ENCODE measurements at places on chromosomes 11 and 22.

GRCh38 chr11:14376920-14377319 lies 17.9 kb upstream of the RRAS2 start:
- no peak for DNase-seq

DNA sequence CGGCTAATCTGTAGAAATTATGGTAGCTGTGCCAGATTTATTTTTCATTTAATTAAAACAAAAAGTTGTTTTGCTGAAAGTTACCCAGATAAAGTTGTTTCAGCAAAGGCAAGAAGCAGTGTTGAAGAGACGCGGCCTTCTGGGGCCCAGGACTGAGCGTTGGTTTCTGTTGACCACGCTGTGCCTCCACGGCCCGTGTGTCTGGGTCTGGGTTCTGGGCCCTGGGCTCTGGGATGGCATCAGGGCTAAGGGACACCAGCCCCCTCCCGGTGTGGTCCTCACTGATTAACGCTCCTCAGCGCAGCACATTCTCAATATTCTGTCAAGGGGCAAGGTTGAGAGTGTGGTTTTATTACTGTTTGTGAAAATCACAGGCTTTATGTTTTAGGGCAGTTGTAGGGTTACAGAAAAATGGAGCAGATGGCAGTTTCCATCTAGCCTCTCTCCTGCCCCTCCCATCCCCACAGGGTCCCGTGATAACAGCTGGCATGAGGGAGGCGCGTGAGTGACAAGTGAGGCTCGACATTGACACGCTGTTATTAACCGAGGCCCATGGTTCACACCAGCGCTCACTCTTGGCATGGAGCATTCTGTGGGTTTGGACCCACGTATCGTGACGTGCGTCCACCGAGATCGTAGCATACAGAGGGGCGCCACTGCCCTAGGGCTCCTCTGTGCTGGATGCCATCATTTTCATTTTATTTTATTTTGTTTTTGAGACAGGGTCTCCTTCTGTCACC lies 1231.4 kb downstream of the BRD1 start:
- no peak for DNase-seq

- DNase-seq = peak; percentile 13
Observed at GRCh38 chr11:2770761-2771301, 71.0 kb upstream of the KCNQ1OT1 start.

DNA sequence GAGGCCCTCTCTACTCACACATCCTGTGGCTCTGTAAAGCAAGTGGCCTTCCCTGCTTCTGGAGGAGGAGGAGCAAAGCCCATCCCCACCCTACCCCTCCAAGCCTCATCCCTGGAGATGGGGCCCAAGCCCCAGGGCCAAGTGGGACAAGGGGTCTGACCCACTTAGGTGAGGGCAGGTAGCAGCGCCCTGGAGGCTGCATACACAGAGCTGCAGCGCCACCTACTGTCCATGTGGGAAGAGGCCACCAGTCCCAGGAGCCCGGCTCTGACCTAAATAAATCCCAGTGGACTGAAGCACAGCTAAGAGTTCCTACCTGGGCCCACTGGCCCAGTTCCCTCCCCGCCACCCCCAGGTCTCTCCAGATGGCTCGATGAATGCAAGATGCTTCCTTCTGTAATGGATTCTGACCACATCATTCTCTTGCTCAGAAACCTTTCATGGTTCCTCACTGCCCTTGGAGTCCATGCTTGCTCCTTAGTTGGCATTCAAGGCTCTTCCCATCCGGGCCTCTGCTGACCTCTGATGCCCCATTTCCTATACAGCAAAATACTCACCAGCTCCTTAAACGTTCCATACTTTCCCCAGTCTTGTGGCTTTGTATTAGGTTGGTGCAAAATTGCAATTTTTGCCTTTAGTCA lies 62.1 kb downstream of the THAP12 start:
- peak; percentile 83 for DNase-seq

DNA sequence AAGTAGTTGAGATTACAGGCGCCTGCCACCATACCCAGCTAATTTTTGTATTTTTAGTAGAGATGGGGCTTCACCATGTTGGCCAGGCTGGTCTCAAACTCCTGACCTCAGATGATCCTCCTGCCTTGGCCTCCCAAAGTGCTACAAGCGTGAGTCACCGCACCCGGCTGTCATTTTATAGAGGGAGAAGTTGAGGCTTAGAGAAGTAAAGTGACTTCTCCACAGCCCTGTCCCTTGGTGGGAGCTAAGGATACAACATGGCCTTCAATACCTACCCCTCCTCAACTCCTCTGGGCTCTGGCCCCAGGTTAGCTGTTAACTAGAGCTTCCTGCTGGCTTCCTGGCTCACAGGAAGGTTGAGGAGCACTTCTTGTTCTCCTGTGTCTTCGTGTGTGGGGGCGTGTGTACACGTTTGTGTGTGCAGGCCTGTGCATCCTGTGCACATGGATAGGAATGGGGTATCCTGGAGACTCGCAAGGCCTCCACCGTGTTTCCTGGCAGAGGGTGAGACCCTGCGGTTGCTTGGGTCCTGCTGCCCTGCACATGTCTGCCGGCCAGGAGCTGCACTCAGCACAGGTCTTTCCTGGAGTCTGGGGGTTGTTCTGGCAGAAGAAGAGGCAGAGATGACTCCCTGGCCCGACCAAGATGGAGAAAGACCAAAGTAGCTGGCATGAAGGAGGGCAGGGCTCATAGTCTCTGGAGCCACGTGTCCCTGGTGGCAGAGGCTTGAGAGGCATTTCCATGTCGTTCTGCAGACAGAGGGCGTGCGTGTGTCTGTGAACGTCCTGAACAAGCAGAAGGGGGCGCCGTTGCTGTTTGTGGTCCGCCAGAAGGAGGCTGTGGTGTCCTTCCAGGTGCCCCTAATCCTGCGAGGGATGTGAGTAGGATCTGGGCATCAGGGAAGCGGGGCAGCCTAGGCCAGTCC lies 2.4 kb downstream of the SIDT2 start:
- peak; percentile 89 for DNase-seq

GRCh38 chr11:119315131-119316015 lies 1.6 kb downstream of the MCAM start:
- peak; percentile 91 for DNase-seq

- DNase-seq = no peak
Observed at GRCh38 chr11:41459465-41460401, at the start of gene LRRC4C. Gene LRRC4C, minus strand, starts transcription at chr11:41459652.

DNA sequence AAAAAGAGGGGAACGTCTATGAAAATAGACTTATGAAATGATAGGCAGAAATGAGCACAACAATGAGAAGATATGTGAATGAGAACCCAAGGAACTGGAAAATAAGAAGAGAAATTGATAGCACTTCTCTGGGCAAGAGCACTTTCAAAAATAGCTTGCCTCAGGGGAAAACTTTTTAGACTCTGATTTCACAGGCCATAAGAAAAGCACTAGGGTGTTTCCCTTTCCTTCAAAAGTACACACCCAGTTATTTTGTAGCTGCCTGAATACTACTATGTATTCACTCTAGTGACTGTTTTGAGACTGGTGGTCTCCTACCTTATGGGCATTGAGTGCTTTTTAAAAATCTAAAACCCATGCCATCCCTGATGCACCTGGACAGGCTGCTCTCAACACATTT lies 172.3 kb upstream of the SOX6 start:
- DNase-seq = no peak

DNA sequence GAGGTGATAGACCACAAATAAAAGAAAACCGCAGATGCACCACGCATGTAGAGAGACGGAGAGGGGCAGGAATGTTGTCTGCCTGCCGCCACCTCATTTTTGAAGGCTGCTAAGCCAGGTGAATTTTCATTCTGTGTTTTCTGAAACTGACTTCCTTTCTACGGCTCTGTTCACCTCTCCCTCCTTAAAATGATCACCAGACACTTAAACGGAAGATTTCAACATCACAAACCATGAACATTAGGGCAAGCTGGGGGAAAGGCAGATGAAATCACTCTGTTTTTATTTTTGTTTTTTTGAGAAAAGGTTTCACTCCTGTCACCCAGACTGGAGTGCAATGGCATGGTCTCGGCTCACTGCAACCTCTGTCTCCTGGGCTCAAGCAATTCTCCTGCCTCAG lies 232.4 kb downstream of the MIAT start:
- DNase-seq = no peak

GRCh38 chr22:35752006-35752862 lies 34.6 kb downstream of the APOL5 start:
- no peak for DNase-seq

GRCh38 chr22:28788601-28789000 lies 11.8 kb downstream of the XBP1 start:
- DNase-seq = no peak

GRCh38 chr11:12150831-12151382 lies 40.5 kb downstream of the MICAL2 start:
- DNase-seq = no peak

DNA sequence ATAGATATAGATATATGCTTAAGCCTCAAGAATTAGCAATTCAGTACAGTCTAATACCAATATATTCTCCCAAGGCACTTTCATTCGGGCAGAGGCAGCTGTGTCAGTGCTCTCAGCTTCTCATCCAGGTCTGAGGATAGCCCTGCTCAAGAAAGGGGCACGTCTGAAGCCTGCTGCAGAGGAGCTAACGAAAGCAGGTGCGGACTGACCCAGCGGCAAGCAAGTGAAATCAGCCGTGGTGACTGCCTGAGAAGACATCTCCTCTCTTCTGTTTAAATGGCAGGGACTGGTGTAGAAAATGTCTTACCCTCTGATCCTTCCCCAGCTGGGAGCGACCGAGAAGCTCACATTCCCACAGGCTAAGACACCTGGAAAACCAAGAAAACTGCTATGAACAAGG lies 468.6 kb downstream of the BRD1 start:
- DNase-seq = no peak

- no peak for DNase-seq
Observed at GRCh38 chr11:116461789-116462188, 311.0 kb downstream of the BUD13 start.

DNA sequence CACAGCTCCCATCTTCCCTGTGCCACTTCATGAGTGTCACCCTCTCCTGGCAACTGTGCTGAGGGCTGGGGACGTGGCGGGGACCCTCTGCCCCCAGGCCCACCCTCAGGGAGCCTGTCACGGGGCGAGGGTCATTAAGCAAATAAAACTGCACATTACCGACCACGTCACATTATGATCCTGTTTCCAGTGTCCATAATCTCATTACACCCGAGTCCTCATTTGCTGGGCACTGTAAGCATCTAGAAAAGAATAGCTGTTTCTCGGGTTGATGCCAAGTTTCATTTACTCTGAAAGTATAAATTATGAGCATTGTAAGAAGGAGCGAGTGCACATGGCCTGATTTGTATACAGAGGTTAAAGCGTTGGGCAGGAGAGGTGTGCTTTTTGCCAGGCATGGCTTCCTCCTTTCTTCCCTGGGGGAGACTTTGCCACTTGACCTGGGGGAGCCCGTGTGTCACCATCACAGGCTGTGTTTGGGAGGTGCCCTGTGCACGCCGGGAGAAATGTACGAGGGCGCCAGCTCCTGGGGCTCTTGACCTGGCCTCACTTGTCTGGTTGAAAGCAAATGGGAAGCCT lies 50.5 kb downstream of the LRP5 start:
- DNase-seq = no peak

DNA sequence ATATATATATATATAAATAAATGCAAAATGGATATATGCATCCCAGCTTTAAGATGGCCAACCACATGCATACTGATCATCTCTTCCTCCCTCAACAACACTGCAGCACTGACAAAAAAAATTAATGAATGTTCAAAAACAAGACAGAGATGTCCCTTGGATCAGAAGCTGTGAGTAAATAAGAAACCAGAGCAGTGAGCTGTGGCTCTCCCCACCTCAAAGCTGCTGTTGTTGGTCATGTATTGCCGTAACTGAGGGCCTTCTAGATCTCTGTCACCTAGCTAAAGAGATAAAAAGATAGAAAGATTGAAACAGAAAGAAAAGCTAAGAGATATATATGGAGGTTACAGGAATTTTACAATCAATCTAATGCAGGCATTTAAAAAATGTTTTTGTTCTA lies 15.5 kb upstream of the TMEM135 start:
- DNase-seq = no peak

DNA sequence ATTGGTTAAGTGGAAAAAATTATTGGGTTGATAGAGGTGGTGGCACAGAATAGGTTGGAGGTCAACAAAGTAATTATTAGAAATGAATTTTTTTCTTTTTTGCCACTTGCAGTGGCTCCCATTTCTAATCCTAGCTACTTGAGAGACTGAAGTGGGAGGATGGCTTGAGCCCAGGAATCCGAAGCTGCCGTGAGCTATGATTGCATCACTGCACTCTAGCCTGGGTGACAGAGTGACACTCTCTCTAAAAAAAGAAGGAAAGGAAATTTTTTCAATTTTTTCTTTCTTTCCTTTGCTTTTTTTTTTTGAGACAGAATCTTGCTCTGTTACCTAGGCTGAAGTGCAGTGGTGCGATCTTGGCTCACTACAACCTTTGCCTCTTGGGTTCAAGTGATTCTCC lies 2.2 kb upstream of the BCO2 start:
- DNase-seq = no peak

DNA sequence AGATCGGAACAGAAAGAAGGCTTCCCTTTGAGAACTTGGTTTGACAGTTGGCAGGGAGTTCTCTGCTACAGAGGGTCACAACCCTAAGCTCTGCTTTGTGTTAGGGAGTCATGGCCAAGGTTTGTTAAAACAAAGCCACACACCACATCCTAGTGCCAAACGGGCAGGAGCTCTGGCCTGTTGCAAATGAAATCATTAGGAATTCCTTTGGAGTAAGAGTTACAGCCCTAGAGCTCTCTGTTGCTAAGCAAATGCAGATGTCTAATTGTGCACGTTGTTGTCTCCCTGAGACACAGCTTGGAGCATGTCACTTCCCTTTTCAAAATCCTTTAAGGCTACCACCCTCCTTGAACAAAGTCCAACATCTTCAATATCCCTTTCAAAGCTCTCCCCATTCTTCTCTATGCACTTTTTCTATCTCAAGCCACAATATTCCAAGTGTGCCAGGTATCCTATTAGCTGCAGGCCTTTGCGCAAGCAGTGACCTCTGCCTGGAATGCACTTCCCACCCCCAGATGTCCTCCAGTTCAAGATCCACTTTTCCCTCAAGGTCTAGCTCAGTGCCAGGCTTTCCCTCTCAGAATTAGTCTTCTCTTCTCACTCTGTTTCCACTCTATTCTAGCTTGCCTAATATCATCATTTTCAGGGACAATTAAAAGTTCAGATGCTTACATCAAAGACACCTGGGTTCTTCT lies 253.7 kb upstream of the POU2AF2 start:
- peak; percentile 24 for DNase-seq

DNA sequence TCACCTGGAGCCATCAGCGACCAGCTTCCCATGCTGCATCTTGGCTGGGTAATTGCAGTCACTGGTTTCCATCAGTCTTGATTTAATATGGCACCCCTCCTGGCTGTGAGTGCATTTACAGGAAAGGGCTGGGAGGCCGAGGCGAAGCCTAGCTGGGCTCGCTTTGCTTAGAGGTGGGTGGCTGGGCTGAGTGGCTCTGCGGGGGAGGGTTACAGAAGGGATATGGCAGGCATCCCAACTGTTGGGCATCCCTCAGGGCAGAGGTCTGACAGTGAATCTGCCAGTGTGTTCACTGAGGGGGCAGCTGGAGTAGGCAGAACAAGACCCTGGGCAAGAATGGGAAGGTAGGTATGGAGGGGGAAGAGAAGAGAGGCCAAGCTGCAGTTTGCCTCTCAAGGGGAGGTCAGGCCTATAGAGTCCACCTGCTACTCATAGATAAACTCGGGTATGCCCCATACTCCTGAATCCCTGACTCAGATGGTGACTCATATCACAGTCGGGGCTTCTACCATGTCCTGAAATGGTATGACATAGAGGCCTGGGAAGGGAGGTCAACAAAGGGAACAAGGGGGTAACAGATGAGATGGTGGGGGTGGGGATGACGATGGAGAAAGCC lies 77.5 kb upstream of the PHOX2A start:
- DNase-seq = no peak

GRCh38 chr11:9569588-9570164 lies 3.8 kb upstream of the WEE1 start:
- DNase-seq = no peak

All from tibial artery (tissue), 4 donors.